Activated T-cell treated with anti-CD3 and anti-CD28 coated beads for 48 hours (primary cell): ENCODE measurements at places on chromosomes 6 and 20.

- no peak for DNase-seq
Measured at GRCh38 chr6:12291839-12292604, 1.9 kb downstream of the EDN1 start.

DNA sequence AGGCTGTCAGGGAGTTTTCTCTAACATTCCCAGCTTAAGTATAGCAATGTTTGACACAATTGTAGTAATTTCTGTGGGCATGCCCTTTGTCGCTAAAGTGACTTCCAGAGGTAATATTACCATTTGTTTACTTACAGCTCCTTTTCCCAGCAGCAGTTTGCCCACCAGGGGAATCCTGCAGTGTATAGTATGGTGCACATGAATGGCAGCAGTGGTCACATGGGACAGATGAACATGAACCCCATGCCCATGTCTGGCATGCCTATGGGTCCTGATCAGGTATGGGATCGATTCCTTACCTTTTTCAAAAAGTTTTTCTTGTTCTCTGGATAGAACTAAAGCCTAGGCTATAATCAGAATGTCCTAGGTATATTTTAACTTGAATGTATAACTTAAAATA, 132.5 kb downstream of the SULF2 start:
- no peak for DNase-seq

- DNase-seq: no peak
Measured at GRCh38 chr6:125924169-125924568, 32.4 kb upstream of the HINT3 start.

GRCh38 chr6:72683797-72684196, 61.9 kb downstream of the KCNQ5 start:
- DNase-seq: no peak

DNA sequence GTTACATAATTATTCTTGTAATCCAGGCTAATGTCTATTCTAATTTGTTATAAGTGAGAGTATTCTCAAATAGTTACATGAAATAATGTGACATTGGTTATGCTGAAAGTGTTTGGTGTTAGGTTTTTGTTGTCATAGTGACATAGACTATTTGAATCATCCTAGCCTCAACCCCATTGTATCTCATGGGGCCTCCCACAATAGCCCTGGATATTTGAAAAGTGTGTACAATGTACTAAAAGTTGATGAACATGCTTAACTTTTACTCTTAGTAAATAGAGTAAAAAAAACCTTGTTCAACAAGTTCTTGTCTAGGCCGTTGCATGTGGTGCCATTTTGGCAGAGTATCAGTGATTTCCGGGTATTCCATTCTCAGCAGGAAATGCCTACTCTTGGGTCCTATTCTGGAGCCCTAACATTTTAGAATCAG, 83.0 kb downstream of the RTN4IP1 start:
- DNase-seq: no peak

- no peak for DNase-seq
Measured at GRCh38 chr20:48293671-48294070, 508.4 kb upstream of the SULF2 start.

DNA sequence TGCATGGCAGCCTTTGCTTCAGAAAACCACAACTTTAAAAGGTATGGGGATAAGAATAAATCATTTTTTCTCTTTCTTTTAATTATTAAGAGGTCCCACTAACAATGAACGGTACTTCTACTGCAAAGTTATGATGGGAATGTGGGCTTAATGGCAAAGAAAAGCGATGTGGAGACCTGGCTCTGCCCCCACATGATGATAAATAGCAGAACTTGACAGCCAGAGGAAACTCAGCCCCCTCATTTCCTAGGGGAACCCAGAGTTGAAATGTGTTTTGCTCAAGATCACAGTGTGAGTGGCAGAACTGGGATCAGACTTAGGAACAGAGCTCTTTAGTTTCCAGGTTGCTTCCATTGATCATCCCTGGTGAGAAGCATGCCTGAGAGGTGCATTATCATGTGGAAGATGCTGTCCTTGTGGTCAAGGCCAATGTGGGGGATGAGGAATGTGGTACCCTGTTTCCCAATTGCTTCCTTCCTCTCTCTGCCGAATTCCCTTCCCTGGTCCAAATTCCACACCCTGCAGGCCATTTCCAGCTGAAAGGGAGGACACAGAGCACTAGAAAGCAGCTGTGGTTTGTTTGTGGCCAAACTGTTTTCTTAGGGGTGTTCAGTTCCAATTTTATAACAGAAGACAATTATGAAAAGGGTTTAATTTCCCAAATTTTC, 66.0 kb downstream of the BACH2 start:
- no peak for DNase-seq

- DNase-seq: no peak
Measured at GRCh38 chr6:63816982-63817436, 181.4 kb downstream of the PHF3 start.

- DNase-seq: no peak
Measured at GRCh38 chr6:138912308-138912707, 75.7 kb downstream of the REPS1 start.

- DNase-seq: no peak
Measured at GRCh38 chr6:40754461-40755045, 167.4 kb upstream of the LRFN2 start.
